ENCODE measurements at places on chromosomes 12 and 14. TPM values are rescaled to one million over a fixed set of nuclear protein-coding genes. Genes with fewer than 3 reads are reported as not detected.
A peak's percentile ranks its signal among the peaks of the same experiment; 100 is the strongest.

Gene AGAP2
- 3.7 TPM for total RNA-seq

Gene OS9
- total RNA-seq: 325 TPM

Gene OR6C2
- not detected for total RNA-seq

Gene KRT85
- total RNA-seq: not detected

GRCh38 chr12:53004582-53004981 lies 1.7 kb upstream of the EIF4B start:
- DNase-seq: no peak

DNA sequence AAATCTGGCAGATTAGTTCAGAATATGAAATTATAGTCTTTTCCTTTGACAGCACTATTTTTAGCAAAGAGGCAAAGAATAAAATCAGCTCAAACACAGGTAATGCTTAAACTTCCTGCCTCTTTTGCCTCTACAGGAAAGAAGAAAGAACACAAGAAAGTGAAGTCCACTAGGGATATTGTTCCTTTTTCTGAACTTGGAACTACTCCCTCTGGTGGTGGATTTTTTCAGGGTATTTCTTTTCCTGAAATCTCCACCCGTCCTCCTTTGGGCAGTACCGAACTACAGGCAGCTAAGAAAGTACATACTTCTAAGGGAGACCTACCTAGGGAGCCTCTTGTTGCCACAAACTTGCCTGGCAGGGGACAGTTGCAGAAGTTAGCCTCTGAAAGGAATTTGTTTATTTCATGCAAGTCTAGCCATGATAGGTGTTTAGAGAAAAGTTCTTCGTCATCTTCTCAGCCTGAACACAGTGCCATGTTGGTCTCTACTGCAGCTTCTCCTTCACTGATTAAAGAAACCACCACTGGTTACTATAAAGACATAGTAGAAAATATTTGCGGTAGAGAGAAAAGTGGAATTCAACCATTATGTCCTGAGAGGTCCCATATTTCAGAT lies 17.4 kb downstream of the TMPO start:
- DNase-seq: no peak

GRCh38 chr14:22884738-22885523 lies 1.9 kb downstream of the REM2 start:
- no peak for DNase-seq

GRCh38 chr12:123243671-123244262 lies 10.5 kb downstream of the MTRFR start:
- DNase-seq: peak; percentile 52
